MV-4-11 (cell line): ENCODE measurements at places on chromosomes 6 and 20.
A peak's percentile ranks its signal among the peaks of the same experiment; 100 is the strongest.

GRCh38 chr6:125285936-125286335 lies 15.8 kb downstream of the HDDC2 start:
- DNase-seq: no peak

DNA sequence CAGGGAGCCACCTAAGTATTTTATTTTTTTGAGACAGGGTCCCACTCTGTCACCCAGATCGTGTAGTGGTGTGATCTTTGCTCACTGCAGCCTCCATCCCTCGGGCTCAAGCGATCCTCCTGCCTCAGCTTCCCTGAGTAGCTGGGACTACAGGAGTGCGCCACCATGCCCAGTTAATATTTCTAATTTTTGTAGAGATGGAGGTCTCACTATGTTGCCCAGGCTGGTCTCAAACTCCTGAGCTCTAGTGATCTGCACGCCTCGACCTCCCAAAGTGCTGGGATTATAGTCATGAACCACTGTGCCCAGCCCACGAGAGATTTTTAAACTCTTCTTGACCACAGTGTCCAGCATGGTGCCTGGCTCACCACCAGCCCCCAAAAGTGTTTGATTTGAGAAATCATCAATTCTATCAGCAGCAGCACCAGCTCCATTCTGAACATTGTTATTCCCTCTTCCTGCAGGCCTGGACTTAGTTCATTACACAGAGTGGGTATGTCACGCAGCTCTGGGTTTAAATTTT lies 2.3 kb upstream of the TGM2 start:
- DNase-seq: no peak

GRCh38 chr20:38969708-38970107 lies 7.6 kb downstream of the DHX35 start:
- DNase-seq: no peak

- DNase-seq: no peak
Observed at GRCh38 chr20:54557806-54558590, 82.6 kb downstream of the DOK5 start.

- DNase-seq: peak; percentile 25
Observed at GRCh38 chr6:132715204-132715603, 1.3 kb upstream of the VNN1 start.

GRCh38 chr6:91081452-91082067 lies 494.7 kb upstream of the MAP3K7 start:
- peak; percentile 41 for DNase-seq

DNA sequence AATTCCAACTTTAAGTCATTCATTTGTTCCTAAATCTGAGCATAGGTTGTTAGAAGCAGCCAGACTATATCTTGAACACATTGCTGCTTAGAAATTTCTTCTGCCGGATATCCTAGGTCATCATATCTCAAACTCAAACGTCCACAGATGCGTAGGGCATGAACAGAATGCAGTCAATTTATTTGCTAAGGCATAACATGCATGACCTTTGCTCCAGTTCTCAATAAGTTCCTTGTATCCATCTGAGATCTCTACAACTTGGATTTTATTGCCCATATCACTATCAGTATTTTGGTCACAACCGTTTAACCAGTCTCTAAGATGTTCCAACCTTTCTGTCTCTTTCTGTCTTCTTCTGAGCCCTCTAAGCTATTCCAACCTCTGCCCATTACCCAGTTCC lies 210.9 kb upstream of the MANEA start:
- no peak for DNase-seq

DNA sequence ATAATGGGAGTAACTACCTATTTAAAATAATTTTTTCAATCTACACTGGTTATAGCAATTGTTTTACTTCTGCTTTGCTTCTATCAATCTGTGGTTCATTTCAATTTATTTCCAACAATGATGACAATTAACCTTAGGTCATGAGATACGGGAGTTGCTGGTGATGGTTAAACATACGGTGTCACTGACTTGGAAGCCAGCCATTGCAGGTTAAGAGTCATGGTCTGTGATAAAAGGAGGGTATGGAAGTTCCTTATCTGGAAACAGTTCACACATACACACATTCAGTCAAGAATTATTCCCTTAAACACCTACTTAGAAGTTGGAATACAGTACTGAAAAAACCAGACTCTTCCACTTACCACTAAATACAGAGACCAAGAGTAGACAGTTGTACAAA lies 180.0 kb downstream of the KIF16B start:
- DNase-seq: no peak

- no peak for DNase-seq
Observed at GRCh38 chr6:25169961-25170360, 109.2 kb upstream of the CARMIL1 start.

DNA sequence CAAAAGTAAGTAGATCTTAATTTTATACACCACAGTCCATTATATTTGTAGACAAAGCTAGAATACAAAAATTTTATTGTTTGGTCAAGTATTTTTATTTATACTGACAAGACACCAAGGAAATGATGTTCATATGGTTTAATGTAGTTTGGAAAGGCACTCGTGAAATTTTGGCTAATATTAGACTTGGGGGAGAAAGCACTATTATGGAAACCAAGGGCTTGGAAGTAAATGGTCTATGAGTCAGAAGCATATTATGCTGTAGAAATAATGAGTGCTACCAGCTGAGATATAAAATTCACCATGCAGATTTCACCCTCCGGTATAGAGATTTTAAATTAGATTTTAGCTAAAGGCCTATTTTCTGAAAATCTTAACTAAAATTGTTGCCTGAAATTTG lies 233.6 kb downstream of the KCNQ5 start:
- no peak for DNase-seq

DNA sequence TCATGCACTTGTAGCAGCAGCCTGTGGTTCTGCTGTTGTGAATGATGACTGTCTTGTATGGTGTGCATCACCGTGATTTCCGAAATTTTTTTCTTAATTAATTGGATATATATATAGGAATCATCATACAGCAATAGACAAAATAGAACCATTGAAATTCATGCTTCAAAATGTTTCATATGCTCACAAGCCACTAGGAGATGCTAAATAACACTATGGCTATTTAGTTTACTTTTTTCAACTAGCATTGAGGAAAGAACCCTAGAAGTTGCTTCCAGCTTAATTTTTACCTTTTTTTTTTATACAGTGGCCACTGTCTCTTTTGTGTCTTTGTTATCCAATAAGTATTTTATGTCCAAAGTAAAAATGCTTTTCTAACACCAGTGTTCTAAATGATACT lies 485.4 kb downstream of the CDKAL1 start:
- DNase-seq: no peak

DNA sequence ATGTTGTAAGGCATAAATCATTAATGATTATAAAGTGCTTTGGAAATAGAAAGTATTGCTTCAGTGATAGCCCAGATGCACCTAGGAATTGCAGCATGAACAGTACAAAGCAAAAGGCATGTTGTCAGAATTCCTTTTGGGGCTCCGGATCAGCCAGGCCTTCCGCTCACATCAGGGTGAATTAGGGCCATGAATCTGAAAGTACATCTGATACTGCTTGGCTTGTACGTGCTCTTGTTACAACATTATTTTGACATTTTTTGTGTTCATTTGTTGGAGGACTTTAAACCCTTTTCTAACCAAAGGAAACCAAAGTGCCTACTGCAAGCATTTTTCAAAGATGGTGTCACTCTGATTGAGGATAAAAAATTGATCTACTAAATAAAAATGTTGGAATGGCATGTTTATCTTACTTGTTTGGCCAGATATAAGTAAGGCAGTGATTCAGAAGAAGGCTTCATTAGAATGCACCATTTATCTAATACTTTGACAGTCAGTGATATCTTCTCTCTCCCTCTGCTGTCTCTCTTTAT lies 1005.6 kb upstream of the FLRT3 start:
- DNase-seq: no peak

- DNase-seq: no peak
Observed at GRCh38 chr6:107699697-107700325, 124.3 kb downstream of the SCML4 start.

DNA sequence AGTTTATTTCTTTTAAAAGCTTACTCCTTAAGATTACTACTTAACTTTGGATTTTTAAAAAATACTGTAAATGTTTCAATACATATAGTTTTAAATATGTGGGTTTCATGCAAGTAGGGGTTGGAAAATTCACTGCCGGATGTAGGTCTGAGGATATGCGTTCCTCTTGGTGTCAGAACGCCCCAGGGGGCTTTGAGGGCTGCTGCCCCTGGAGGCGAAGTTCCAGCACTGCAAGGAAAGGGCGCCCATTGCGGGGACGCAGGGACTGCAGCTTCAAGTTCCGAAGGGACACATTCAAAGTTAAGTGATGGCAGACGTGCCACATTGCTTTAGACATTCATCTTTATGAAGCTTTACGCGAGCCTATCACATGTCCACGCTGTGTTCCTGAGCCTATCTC lies 152.9 kb downstream of the SOD2 start:
- DNase-seq: no peak

GRCh38 chr6:108585921-108586536 lies 25.3 kb downstream of the FOXO3 start:
- DNase-seq: no peak

DNA sequence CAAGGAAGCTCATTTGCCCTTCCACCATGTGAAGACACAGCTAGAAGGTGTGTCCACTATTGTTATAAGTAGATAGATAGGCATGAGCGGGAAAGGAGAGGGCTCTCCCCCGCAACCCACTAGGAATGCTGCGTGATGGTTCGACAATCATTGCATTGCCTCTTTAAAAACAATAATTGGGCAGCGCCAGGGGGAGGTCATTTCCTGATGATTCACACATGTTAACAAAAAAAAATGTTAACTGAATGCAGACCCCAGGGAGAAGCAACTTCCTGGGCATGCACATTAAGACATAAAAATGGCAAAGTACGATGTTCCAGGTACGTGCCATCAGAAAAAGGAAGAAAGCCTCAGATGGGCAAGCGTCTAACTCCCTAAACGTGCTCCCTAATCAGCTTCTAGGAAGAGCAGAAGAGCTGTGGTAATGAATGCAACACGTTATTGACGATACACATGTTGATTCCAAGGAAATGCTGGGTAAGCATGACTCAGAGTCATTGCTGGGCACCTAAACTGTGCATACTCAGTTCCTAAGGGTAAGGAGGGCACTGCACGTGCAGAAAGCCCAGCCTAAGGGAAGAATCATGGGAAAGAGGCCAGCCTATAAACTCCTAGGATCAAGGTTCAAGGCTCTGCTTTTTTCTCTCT lies 113.7 kb downstream of the FAM217A start:
- DNase-seq: no peak

DNA sequence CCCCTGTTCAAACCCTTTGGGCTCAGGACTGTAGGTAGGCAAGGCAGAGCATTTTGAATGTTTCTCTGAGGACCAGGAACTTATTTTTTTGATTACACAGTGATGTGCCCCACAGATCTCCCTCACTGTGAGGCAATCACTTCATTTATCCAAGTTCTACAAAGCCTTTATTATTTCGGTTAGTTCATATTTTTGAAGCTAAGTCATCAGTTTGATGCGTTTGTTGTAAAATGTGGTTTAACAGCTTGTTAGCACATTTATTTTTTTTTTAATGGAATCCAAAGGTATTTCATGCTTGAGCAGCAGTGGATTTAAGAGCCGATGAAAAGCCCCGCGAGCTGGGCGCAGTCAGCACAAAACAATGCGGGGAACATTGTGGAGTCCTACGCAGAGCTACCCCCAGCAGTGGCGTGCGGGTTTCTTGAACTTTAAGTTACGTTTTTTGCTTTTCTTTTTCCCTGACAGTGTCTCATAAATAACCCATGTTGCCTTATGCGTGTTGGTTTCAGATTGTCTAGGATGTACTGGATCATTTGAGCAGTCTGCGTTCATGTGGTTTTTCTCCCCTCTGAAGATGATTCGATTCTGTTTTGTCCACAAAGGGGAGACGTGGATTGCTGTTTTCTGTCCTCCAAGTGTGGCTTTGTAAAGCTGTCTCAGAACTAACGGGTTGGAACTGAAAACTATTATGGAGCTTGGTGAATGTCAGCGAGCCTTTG lies 233.6 kb upstream of the BMP2 start:
- DNase-seq: no peak

DNA sequence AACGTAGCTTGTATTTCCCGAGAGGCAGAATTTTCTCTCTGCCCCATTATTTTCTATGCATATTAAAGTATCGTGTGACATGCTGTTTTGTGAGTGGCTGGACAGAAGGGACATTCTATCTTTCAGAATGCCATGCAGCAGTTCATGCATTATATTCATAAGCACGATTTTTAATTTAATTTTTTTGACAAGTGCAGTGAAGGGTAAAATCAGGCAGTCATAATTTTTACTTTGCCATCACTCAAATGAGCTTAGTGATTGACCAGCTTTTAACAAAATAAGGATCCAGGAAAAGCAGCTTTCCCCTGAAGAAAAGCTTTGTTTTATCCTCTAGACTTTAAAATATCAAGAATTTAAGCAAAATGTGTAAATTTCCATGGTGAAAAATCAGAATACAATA lies 673.3 kb downstream of the KIF16B start:
- no peak for DNase-seq

DNA sequence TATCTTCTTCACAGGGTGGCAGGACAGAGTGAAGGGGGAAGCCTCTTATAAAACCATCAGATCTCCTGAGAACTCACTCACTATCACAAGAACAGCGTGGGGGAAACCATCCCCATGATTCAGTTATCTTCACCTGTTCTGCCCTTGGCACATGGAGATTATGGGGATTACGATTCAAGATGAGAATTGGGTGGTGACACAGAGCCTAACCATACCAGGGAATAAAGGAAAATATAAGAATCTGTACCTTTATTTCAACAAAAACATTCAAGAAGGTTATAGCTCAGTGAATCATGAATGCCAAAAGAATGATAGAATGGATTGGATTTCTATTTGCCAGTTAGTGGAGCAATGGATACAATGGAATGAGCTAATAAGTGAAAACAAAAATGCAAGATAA lies 214.4 kb downstream of the PTPRK start:
- no peak for DNase-seq

- DNase-seq: peak; percentile 44
Observed at GRCh38 chr20:1526310-1526709, 31.2 kb downstream of the SIRPD start.

DNA sequence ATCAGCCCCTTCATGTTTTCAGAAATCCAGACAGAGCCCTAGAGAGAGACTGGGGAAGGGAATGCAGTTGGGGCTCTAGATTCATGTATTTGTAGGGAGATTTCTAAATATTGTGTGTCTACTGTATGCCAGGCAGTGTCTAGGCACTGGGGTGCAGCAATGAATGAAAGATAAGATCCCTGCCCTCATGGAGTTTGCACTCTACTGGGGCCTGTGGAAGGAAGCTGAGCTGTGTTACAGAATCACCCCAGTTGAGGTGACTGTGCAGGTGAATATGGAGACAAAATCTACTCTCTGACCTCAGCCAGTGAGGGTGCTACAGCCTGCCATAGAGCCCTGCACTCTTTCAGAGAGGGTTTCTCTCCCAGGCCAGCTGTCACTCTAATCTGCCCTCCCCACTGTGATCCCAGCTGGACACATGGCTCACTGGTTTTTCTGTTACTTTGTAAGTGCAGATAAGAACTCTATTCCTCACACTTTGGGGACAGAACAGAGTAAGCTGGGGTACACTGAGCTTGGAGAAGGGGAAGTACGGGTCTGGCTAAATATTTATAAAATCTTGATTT lies 69.2 kb upstream of the E2F3 start:
- no peak for DNase-seq

DNA sequence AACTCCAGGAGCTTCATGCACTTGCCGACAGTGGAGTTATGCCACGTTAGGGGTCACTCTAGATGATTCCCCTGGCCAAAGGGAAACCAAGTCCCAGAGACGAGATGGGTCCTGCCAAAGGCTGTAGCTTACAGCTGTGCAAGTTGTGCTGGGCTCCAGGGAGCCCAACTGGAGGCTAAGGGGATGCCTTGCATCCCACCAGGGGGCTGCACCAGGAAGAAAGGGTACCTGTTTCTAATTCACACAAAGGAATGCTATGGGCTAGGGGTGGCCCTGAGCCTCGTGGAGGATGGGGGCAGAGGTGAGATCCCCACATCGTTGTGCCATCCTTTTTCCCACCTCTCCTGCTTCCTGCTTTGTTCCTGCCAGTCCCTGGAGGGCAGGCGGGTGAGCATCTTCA lies 23.7 kb upstream of the SCRT2 start:
- DNase-seq: no peak
